Inflammatory macrophage treated with lipopolysaccharide for 4 hours (primary cell): ENCODE measurements at places on chromosomes 5 and 9.

GRCh38 chr5:113825176-113825575, 311.7 kb downstream of the YTHDC2 start:
- no peak for DNase-seq

GRCh38 chr5:4551034-4551433, 589.1 kb upstream of the ADAMTS16 start:
- DNase-seq = no peak

- no peak for DNase-seq
Measured at GRCh38 chr9:2560180-2560579, 61.4 kb upstream of the VLDLR start.

- no peak for DNase-seq
Measured at GRCh38 chr9:100549048-100549447, 28.8 kb upstream of the CAVIN4 start.

- no peak for DNase-seq
Measured at GRCh38 chr9:86246752-86247161, 12.7 kb downstream of the C9orf153 start.
